ENCODE measurements at places on chromosomes 6 and 20. TPM values are rescaled to one million over a fixed set of nuclear protein-coding genes. Genes with fewer than 3 reads are reported as not detected.

The KIF13A gene
- polyA plus RNA-seq = 14.7 TPM

The CTAGE9 gene
- not detected for polyA plus RNA-seq

The TULP1 gene
- 3.2 TPM for polyA plus RNA-seq

DNA sequence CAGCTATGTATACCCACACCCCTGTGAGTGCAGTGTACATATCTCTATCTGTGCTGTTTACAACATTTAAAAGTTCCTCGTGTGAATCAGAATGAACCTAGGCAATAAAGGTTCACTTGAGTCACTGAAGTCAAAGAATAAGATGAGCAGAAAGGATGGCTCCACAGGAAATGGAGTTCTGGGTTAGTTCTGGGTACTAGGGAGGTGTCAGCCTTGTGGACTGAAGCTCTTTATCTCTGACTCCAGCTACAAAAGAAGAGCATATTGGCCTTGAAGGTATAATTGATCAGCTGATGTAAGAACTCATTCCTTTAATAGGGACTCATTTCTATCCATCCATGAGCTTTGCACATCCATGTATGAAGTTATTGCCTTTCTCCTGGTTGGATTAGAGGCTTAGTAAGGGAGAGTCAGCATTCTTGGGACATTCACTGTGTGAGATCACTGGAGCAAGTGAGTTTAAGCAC is 73.9 kb upstream of the BACH2 start:
- no peaks in the 10 kb centered on the region for H3K27me3 ChIP-seq
- no peak overlapping the region for H3K4me3 ChIP-seq
- no peaks in the 10 kb centered on the region for H3K36me3 ChIP-seq

- no peak for DNase-seq
- no peaks in the 10 kb centered on the region for H3K36me3 ChIP-seq
- H3K4me3 ChIP-seq = no peak overlapping the region
- H3K27ac ChIP-seq = no peak overlapping the region
- no peaks in the 10 kb centered on the region for H3K27me3 ChIP-seq
These were observed 82.6 kb upstream of the CNKSR3 start for GRCh38 chr6:154593122-154593521.

GRCh38 chr6:165183496-165184140 is 125.8 kb downstream of the C6orf118 start:
- H3K36me3 ChIP-seq = no peaks in the 10 kb centered on the region
- no peaks in the 10 kb centered on the region for H3K27me3 ChIP-seq
- H3K4me1 ChIP-seq = no peaks in the 10 kb centered on the region
- DNase-seq = no peak

GRCh38 chr20:1876217-1876921 is 18.8 kb upstream of the SIRPA start:
- no peak overlapping the region for H3K27ac ChIP-seq
- no peaks in the 10 kb centered on the region for H3K36me3 ChIP-seq
- DNase-seq = no peak
- H3K4me3 ChIP-seq = no peak overlapping the region
- H3K27me3 ChIP-seq = no peaks in the 10 kb centered on the region

DNA sequence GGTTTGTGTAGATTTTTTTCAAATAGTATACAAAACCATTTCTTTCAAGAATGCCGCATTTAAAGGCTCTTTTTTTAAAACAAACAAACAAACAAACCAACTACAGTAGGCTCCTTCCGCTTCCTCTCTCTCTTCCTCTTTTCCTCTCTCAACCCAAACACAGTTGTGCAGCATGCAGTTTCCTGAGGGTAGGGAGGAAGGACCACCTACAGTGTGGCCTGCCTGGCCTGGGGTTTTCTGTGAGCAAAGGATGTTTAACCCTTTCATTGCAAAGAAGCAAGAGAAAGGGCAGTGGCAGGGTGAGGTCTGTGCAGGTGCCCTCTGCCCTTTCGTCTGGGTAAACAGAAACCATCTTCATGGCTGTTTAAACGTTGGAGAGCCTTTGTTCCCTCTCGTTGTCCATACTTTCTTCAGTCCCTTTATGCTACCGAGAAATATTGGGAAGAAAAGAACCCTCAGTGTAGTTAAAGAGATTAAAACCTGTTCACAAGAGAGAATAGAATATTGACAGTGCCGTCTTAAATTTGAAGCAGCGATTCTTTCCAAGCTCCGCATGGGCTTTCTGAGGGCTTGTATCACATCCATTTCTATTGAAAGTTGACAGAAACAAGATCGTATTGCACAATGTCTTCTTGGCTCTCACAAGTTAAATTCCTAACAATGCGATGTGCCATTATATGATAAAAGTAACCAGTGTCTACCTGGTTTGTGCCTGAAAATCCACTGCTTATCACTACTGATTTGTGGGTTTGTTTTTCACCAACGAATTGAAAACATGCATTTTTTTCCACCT is 215.5 kb upstream of the SNX9 start:
- H3K4me3 ChIP-seq = no peak overlapping the region
- H3K36me3 ChIP-seq = no peaks in the 10 kb centered on the region
- peak; percentile 33 for DNase-seq
- no peaks in the 10 kb centered on the region for H3K4me1 ChIP-seq
- H3K27ac ChIP-seq = no peak overlapping the region

DNA sequence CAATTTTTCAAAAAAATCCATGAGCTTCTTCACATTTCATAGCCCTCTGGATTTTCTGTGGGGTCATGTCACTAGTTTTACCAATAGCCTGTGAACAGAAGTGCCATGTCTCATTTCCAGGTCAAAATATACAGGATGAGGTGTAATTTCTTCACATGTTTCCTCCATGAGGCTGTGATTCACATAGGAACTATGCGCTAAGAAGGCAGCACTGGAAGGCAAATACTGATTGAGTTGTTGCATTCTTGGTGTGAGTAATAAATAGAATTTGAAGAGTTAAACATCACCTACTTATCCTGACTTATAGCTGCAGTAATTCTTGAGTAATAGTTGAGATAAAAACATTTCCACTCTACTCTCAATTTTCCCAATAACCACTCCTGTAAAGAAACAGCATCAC is 442.3 kb downstream of the HAO1 start:
- H3K4me3 ChIP-seq = no peak overlapping the region
- no peaks in the 10 kb centered on the region for H3K36me3 ChIP-seq
- no peaks in the 10 kb centered on the region for H3K27me3 ChIP-seq
- H3K27ac ChIP-seq = no peak overlapping the region
- no peak for DNase-seq
- no peaks in the 10 kb centered on the region for H3K4me1 ChIP-seq

DNA sequence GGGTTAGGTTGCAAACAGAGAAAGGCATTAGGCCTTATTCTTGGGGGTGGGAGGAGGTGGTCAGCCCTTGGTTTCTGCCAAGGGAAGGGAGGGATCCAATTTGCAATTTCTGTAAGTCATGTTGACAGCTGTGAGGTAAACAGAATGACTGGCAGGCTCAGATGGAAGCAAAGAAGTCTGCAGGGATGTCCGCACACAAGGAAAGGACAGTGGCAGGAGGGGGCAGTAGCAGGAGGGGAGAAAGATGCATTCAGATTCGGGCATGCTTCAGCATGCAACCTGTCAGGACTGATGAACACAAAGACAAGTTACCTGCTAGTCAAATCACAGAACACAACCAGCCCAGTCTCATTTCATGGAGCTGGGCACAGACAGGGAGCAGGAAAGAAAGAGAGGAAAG is 217.9 kb upstream of the FOXA2 start:
- H3K4me3 ChIP-seq = no peak overlapping the region
- H3K36me3 ChIP-seq = no peaks in the 10 kb centered on the region
- no peak overlapping the region for H3K27ac ChIP-seq
- 0 out of 2 replicates have a peak, but pooled peaks cover 5% of the 10 kb centered on the region for H3K4me1 ChIP-seq
- DNase-seq = no peak
- H3K27me3 ChIP-seq = no peaks in the 10 kb centered on the region

- no peak for DNase-seq
- no peak overlapping the region for H3K27ac ChIP-seq
- H3K4me1 ChIP-seq = no peaks in the 10 kb centered on the region
- no peak overlapping the region for H3K4me3 ChIP-seq
- H3K27me3 ChIP-seq = no peaks in the 10 kb centered on the region
- no peaks in the 10 kb centered on the region for H3K36me3 ChIP-seq
These were observed 19.9 kb upstream of the POPDC3 start for GRCh38 chr6:105199711-105200110.

- H3K27me3 ChIP-seq = no peaks in the 10 kb centered on the region
- H3K27ac ChIP-seq = no peak overlapping the region
- no peak overlapping the region for H3K4me3 ChIP-seq
- H3K36me3 ChIP-seq = no peaks in the 10 kb centered on the region
- no peak for DNase-seq
- no peaks in the 10 kb centered on the region for H3K4me1 ChIP-seq
These were observed 9.1 kb upstream of the BPIFA2 start for GRCh38 chr20:33158637-33159385.

- H3K4me3 ChIP-seq = no peak overlapping the region
- H3K4me1 ChIP-seq = no peaks in the 10 kb centered on the region
- no peak for DNase-seq
- no peak overlapping the region for H3K27ac ChIP-seq
- H3K36me3 ChIP-seq = peaks cover 17% of the 10 kb centered on the region
These were observed 29.6 kb upstream of the SMIM26 start for GRCh38 chr20:18537651-18538050.

Measured in H1 (cell line).